Cardiac fibroblast (primary cell): ENCODE measurements at places on chromosomes 2 and 18.

- DNase-seq = no peak
Observed at GRCh38 chr18:78999939-79000338, 20.3 kb downstream of the SALL3 start.

- no peak for DNase-seq
Observed at GRCh38 chr2:201261471-201261870, 1.1 kb downstream of the CASP8 start.

DNA sequence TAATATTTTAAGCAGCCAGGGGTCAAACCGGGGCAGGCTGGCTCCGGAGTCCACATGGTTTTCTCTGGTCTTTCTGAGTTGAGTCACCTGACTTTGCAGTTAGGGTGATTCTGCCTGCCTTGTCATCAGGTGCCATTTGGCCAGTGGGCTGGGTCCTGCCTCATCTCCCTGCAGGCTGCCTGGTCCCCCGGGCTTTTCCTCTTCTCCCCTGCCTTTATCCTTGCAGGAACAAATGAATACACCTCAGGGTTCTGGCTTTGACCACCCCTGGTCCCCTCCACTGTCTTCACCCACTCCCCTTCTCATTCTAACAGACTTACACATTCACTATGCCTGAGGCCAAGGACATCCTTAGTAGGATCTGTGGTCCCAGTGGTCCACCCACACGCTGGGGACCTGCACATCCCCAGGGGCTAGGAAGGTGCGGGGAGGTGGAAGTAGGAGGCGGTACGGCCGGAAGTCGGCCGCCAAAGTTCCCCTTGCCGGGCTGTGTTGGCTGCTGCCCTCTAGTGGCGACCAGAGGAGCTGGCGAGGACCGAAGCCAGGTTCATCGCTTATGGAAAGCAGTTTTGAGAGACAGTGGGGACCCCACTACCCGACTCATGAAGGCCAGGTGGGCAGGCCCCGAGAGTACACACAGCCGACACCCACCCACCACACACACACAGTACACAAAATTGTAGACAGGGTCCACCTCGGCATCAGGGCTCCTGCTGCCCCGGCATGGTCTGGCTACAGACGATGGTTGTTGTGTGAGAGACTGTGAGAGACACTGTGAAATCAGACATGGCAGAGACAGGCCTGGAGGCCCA is 6.3 kb upstream of the TEX261 start:
- peak; percentile 70 for DNase-seq

DNA sequence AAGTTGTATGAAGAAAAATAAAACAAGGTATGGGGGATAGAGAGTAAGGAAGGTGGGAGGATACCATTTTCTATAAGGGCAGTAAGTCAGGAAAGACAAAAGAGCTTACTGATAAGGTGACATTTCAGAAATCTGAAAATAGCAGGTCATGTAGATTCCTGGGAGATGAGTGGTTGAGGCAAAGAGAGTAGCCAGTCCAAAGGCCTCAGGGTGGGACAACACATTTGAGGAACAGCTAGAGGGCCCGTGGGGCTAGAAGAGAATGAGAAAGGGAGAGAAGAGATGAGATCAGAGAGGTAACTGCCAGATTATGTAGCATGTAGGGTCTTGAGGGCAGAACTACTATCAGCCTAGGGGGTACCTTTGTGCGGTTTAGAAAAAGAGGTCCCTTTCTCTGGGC is 2.9 kb downstream of the CLHC1 start:
- DNase-seq = no peak

DNA sequence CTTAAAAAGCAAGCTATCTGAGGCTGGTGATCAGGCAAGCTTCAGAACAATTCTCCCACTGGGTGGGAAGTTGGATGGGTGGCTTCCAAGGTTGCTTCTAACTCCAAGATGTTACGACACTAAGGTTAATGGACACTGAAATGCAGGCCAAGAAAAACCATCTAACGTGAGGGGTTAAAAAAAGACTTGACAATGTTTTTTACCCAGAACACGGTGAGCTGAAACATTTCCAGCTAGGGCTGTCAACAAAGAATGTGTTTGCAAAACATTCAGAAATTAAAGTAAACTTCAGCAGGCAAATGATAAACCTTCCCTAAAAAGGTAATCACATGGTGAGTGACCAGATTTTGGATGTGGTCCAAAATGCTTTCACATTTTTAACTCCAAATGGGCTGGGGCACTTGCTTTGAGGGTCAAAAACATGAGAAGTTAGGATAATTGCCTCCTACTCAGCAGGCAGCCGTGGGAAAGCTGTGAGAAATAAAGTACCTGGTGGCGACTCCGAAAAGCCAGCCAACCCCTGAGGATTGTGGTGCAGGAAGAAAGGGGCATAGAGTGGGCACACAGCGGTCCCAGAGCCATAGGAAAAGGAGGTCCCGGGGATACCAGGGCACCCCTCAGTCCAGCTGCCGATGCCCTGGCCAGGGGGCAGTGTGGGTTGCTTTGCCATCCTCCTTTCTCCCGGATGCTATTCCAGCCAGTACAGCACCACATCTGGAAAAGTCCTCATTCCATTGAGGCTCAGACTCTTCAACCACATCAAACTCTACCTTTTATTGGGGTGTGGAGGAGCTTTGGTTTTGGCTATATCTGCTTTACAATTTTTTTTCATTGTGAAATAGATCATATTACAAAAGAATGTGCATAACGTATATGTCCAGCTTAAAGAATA is 90.0 kb upstream of the ATL2 start:
- DNase-seq = no peak

GRCh38 chr2:189506514-189506976 is 65.3 kb downstream of the WDR75 start:
- DNase-seq = peak; percentile 41

GRCh38 chr2:217616936-217617335 is 385.9 kb downstream of the TNS1 start:
- DNase-seq = peak; percentile 5

DNA sequence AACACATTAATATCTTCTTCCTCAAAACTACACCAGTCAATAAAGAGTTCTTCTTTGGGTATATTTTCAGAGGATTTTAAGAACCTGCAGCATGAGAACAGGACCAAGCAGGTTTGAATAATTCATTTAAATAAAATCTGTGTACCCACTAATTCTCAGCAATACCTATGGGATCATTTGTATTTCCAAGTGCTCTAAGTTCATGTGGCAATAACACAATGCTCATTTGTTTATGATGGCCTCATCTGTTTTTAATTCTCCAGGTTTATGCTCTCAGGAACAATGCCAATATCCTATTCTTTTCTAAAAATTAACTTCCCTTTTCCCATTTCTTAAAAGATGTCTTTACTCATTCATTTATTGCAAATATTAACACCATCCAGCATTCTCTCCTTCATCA is 264.7 kb downstream of the METTL4 start:
- DNase-seq = no peak

DNA sequence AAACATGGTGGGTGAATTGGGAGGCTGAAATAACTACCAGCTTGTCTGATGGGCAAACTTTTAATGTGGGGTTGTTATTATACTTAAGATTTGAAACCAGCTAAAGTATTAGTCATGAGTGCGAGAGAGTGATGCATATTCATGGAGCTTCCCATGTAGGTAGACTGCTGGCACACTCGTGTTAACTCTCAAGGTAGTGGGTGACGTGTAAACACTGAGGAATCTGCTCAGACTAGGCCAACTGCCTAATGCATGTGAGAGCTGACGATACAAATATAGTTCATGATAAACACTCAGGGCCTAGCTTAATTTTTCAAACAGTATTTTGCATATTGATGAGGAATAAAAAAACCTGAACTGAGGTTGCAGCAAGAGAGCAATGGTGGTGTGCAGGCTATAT is 1165.7 kb upstream of the PIK3C3 start:
- DNase-seq = no peak

- peak; percentile 18 for DNase-seq
Observed at GRCh38 chr2:138516030-138516704, 14.6 kb downstream of the SPOPL start.

- DNase-seq = no peak
Observed at GRCh38 chr2:8300905-8301304, 381.0 kb upstream of the ID2 start.

GRCh38 chr2:157486596-157487270 is 42.8 kb upstream of the CYTIP start:
- peak; percentile 54 for DNase-seq

GRCh38 chr2:222033541-222033940 is 265.3 kb downstream of the PAX3 start:
- no peak for DNase-seq

- DNase-seq = no peak
Observed at GRCh38 chr2:80193566-80193965, 111.0 kb downstream of the LRRTM1 start.

- DNase-seq = no peak
Observed at GRCh38 chr2:165500001-165500400, 30.5 kb downstream of the CSRNP3 start.

DNA sequence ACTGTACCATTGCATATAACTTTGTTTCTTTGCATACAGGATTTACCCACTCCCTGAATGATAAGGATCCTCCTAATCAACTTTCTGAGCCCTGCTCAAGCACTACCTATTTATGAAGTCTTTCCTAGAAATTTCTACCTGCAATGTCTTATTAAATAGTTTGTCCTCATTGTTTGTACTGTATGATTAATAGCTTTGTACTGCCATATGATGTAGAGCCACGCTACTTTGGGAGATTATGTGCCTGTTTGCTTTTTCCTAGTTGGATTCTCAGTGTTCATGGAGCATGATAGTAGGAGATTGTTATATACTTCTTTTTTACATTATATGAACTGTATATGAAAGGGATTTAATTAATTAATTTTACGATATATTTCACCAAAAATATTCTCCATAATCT is 327.1 kb upstream of the GALNT5 start:
- no peak for DNase-seq

- DNase-seq = peak; percentile 31
Observed at GRCh38 chr2:41867553-41867952, 180.3 kb upstream of the PKDCC start.

DNA sequence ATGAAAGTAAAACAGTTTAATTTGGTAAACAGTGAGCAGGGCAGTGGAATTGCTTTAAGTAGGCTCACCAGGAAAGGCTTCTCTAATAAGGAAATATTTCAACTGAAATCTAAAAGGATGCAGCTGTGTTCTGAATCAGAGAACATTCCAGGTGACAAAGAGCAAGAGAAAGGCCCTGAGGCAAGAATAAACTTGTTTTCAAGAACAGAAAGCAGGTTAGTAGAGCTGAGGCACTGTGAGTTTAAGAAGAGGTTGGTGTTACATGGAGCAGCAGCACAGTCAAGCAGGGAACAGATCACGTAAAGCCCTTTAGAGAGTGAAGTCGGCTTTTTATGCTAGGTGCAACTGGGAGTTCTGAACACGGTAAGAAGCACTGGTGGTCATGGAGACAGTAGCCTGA is 57.0 kb upstream of the SCN1A start:
- DNase-seq = no peak

GRCh38 chr2:7905756-7906155 is 776.1 kb upstream of the ID2 start:
- DNase-seq = no peak

DNA sequence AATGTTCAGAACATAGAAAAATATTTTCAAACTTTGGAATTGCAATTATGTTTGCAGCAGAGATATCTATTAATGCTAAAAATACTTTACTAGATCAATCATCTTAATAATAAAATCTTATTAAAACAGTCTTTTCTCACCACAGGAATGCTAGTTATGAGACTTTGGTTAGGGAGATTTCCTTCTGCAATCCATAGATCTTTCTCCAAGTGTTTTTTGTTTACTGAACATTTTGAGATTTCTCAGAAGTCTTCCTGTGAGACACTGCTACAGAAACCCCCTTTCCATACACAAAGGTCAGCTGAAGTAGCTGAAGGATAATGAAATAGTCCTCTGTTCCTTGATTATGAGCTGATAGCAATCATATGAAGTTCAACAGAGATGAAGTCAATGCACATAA is 59.4 kb upstream of the RAPH1 start:
- DNase-seq = peak; percentile 45

GRCh38 chr2:72893594-72894319 is 6.5 kb downstream of the SPR start:
- peak; percentile 82 for DNase-seq

- no peak for DNase-seq
Observed at GRCh38 chr2:14234911-14235310, 397.6 kb upstream of the LRATD1 start.

DNA sequence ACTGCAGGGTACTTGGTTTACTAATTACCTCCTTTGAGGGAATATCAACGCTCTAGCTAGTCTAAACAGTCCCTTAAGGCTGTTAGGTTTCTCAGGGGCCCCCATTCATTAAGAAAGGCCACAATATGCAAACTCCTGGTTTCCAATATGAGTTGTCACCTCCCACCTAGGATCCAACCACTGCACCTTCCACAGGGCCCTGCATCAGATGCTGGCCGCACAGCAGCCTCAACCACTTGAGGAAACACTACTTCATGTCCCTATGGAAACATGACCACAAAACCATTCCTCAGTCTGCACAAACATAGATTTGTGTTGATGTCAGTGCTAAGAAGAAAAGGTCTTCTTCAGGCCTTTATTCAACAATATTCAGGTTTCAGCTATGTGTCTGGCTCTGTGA is 40.9 kb downstream of the STAT4 start:
- no peak for DNase-seq

- DNase-seq = peak; percentile 83
Observed at GRCh38 chr2:201151127-201151981, 31.6 kb upstream of the CASP10 start.

GRCh38 chr2:30310371-30310770 is 79.0 kb downstream of the LBH start:
- DNase-seq = no peak

DNA sequence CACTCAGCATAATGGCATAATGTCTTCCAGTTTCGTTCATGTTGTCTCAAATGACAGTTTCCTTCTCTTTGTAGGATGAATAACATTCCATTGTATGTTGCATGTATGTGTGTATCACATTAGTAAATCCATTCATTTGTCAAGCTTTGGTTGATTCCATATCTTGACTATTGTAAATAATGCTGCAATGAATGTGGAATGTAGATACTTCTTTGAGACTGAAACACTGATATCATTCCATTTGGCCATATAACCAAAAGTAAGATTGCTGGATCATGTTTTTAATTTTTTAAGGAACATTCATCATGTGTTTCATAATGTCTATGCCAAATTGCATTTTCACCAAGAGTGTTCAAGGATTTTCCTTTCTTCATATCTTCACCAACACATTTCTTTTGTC is 1711.4 kb upstream of the PIK3C3 start:
- no peak for DNase-seq

DNA sequence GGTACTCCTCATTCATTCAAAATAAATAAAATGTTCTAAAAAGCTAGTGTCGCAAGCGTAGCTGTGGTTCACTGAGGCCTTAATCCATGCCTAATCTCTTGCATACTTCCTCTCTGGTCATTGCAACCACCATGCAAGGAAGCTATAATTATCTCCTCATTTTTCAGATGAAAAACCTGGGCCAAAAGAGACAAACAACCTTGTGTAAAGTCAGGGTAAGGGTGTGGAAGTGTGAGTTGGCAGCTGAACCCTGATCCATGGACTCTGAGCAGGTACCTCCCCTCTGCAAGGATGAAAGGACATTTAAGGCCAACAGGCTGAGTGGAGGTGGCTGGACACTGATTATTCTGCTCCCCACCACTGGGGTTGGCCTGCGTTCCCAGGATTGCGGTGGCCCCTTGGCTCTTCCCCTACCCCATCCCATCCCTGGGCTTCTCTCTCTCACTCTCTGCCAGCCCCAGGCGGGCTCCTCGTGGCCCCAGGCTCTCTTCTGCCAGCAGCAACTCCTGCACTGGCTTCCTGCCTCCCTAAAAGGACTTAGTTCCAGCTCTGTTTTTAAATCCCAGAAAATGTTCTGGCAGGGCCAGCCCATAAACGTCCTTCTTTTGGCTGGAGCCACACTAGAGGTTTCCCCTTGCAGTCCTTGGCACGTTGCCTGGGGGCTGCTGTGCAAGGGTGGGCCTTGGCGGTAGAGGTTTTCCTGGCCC is 72.0 kb upstream of the AFF3 start:
- no peak for DNase-seq

GRCh38 chr18:23182606-23183005 is 47.3 kb downstream of the CABLES1 start:
- no peak for DNase-seq
